Amygdala (tissue), 56 donors: ENCODE measurements at places on chromosomes 7 and 10.
A peak's percentile ranks its signal among the peaks of the same experiment; 100 is the strongest.

GRCh38 chr7:18174996-18175395, 147.3 kb upstream of the PRPS1L1 start:
- no peak for DNase-seq

GRCh38 chr10:43793704-43794103, 145.0 kb upstream of the ZNF32 start:
- DNase-seq = no peak

DNA sequence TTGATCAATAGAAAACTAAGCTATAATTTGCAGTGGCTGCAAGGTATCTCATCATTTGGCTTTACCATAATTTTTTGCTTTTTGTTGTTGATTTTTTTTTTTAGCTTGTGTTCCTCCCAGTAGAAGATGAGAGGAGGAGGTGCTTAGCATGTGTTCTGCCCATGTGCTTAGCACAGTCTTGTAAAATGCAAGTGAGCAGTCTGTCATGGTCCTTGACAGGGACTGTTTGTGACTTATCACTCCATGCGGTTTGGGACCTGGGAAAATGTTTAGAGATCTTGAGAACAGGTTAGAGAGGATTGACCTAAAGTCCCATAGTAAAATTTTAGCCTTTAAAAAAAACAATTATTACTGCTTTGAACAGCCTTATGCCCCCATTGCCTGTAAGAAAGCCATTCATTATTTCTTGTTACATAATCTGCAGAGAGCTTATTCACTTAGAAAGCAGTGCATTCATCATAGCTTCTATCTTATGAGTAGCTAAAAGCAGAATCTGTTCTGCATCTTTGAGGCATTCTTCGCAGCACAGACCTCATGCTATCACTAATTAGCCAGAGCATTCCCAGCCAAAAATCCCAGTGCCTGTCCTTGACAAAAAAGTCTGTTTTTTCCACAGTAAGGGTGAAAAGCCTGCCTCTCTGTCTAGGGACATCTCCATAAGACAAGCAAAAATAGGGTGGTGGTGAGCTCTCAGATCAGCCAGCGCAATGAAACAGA, 748.7 kb upstream of the GALNT17 start:
- no peak for DNase-seq

GRCh38 chr10:983971-984655, 4.1 kb upstream of the GTPBP4 start:
- no peak for DNase-seq

DNA sequence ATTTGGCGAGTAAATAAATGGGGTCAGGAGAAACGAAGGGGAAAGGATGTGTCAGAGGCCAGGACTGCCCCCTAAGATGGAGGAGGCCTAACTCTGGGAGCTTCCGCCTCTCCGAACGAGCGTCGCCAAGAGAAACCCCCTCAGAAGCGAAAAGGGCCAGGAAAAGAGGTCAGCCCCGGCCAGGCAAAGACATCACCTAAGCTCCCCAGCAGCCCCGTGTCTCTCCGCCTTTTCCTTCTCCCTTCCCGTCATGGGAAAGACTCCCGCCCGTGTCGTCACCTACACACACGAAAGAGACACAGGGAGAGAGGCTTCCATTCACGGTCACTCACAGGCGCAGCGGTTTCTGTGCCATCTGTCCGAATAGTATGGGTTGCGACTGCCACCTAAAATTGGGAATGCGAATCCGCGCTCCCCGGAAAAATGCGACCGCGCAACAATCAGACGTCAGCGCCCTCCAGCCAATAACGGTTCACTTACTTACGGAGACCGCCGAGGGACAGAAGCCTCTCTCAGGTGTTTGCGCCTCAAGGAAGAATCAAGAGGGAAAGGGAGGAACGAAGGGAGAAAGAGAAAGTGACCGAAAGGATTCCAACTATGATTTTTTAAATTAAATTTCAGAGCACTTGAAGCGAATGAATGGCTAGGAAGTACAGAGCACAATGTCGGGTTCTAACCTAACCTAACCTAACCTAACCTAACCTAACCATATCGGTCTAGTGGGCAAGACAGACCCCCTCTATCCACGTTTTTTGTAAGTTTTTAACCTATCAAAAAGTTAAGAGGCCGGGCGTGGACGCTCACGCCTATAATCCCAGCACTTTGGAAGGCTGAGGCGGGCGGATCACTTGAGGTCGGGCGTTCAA, at the start of gene CWF19L1:
Gene CWF19L1, minus strand, starts transcription at position 400 of the 866 bp plus-strand sequence. Its CDS starts 45 bp downstream, at position 355.
- DNase-seq = peak; percentile 80

DNA sequence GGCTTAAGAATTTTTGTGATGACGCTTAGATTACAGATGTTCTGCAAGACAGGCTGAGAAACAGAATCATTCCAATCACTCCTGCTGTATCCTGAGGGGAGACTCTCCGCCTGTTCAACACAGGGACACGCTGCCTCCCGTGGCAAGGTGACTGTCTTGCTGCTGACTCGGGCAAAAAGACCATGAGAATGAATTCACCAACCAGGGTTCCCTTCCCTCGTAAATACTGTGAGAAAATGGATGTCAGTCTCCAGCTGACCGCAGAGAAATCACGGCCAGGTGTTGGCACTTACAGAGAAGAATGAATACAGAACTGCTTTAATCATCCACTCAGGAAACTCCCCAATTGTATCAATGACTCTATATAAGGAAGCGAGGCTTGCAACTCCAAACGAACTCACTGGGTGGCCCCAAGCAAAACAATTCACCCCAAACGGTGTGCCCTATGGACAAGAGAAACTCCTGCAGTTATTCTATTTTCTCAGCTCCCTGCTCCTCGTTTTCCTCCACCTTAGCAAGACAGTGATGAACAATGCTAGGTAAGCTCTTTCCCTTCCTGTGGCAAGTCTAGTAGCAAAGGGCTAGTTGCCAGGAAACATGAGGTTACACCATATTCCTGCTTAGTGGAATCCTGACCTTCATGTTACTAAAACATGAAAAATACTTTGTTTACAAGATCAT, 22.8 kb downstream of the GNA12 start:
- DNase-seq = no peak
